ENCODE measurements at places on chromosomes 1 and 21.
A peak's percentile ranks its signal among the peaks of the same experiment; 100 is the strongest.

DNA sequence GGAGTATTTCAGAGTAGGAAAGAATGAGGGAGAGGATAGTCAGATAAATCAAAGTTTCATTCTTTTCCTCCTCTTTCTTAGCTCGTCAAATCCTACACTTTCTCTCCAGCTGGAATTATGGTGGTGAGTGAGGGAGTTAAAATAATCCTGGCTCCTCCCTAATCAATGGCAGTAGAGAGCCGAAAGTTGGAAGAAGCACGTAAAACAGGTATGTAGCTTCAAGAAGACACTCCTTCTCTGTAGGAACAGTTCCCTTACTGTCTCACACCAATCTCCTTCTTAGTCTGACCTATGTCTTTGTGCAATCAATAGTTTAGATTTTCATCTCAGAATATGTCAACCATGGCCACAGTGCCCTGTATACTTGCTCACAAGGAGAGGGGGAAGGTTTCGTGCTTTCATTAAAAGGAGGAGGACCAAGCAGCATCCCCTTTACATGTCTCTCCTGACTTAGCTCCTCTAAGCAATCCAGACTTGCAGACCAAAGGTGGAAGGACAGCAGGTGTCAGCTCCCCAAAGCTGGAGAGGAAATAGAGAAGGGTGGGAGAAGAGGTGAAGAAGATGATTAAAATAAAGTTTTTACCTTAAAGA is 878 bp downstream of the MINDY1 start:
- DNase-seq, result no peak

- no peak for DNase-seq
Observed at GRCh38 chr1:222995620-222996309, 147.3 kb downstream of the TLR5 start.

DNA sequence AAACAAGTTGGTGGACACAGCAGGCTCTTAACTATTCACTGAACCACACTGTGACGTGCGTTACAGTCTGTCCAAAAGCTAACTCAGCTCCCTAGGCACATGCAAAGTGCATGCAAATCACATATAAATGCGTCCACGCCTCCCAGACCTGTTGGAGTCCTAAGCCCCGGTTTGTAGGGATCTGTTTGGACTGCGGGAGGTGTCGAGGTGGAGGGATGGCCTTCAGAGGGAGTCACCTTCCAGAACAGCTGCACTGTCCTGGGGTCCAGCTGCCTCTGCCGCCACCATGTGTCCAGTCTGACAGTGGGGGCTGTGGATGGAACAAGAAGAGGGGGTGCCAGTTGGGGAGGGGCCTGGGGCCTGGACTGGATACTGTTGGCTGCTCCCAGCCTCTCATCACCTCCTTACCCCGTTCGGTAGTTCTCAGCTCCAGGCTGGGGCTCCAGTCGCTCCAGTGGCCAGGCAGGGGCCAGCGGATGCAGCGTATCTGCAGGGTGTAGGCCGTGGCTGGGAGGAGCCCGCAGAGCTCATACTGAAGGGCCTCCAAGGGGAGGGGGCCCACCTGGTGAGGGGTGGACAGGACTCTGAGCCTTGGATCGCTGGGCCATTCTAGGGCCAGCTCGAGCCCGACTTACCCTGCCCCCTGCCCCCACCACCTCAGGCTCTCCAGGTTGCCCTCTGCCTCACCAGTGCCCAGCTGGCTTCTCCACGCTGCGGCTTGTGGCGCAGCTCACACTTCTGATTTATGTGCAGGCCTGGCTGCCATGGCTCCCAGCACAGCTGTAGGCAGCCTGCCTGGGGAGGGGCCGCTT is 7.9 kb upstream of the MRPS15 start:
- DNase-seq, result no peak

DNA sequence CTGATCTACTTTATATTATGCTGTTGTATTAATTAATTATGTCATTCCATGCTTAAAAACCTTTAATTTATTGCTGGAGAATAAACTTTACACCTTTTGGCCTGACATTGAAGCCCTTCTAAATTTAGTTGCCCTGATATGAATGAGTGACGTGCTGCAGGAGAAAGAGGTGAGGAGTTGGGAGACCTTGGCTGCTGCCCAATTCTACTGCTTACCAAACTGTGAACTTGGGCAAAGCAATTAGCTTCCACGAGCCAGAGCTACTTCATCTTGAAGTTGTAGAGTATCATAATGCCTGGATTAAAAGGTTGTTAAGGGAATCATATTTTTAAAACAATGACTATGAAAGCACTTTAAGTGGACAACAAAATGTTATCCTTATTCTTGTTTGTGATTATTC is 126.8 kb upstream of the DEPDC1 start:
- no peak for DNase-seq

DNA sequence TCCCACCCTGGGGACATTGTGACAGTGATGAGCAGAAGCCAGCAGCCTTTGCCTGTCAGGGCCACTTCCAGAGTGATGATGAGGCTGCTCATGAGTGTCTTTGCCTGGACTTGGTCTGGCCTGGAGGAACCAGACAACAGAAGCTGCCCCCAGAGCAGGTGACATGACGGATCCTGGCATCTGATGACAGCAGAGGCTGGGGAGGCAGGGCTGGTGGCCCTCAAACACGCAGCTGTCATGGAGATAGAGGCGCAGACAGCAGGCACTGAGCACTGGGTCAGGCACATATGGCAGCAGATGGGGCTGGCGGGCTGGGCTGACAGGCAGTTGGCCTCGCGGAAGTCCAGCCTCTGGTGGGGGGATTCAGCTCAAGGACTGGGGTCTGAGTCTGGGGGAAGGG is 66.4 kb upstream of the STUM start:
- DNase-seq, result no peak

GRCh38 chr1:233240371-233240770 is 55.2 kb downstream of the PCNX2 start:
- no peak for DNase-seq

- no peak for DNase-seq
Observed at GRCh38 chr1:180201451-180202200, 28.4 kb upstream of the LHX4 start.

DNA sequence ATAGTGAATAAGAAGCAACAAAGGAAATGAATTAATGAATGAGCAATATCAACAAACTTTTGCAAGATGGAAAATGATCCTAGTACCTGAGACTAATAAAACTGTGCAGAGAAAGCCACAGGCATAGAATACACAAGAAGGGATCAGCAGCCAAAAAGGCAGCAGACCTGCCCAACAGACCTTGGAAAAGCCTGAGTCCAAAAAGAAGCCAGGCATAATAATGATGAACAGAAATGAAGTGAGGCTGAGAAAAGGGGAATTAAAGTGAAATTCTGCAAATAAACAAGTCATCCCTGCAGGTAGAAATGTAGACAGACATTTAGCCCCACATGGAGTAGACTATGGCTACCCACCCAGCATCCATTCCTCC is 10.3 kb upstream of the PHTF1 start:
- no peak for DNase-seq

- no peak for DNase-seq
Observed at GRCh38 chr1:20978413-20978812, 191.3 kb upstream of the HP1BP3 start.

DNA sequence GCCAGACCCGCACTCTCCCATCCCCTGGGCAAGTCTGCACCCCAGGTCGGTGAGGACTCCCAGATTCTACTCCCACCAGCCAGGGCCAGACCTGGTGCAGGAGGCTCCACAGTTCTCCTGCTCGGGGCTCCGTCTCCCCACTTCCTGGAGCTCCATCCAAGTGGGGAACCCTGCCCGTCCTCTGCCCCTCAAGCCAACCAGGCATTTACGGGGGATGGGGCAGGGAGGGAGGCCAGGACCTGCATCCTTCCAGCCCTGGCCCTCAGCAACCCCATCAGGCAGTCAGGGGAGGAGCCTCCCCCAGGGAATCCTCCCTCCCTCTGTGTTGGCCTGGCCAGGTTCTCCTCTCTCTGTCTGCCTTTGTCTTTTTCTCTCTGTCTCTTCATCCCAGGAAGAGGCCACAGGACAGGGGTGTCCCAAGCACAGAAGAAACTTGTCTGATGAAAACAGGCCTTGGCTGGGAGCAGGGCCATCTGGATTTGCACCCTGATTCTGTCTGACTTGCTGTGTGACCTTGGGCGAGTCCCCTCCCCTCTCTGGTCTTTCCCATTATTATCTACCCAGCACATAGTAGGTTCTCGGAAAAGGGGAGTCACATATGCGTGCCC is 18.5 kb upstream of the EPHA2 start:
- no peak for DNase-seq

GRCh38 chr1:6591222-6591621 is 11.4 kb downstream of the ZBTB48 start:
- no peak for DNase-seq

GRCh38 chr1:6499296-6499695 is 7.8 kb upstream of the PLEKHG5 start:
- DNase-seq, result no peak

GRCh38 chr1:119114786-119115185 is 25.7 kb downstream of the WARS2 start:
- DNase-seq, result no peak

- no peak for DNase-seq
Observed at GRCh38 chr1:186154651-186155050, 220.4 kb downstream of the TPR start.

DNA sequence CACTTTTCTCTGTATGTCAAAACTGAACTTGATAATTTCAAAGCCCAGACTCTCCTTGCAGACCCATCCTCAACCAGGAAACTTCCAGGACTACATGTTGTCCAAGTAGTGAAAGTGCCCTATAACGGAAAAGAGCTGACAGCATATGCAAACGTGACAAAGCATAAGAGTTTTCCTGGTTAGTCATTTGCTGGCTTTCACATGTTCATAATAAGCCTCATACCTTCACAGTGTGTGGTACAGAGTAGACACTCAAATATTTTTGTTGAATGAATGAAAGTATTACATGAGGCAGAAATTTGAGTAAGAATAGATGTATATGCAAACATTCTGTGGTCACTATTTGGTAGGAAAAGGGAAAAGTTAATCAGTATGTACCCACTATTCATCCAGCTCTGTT is 473.3 kb downstream of the MRPL39 start:
- DNase-seq, result no peak

GRCh38 chr21:34606621-34607020 is 8.3 kb downstream of the RCAN1 start:
- no peak for DNase-seq

- peak; percentile 8 for DNase-seq
Observed at GRCh38 chr1:19209439-19209989, 552 bp downstream of the UBR4 start.

GRCh38 chr1:76951153-76951552 is 83.9 kb downstream of the ST6GALNAC5 start:
- DNase-seq, result no peak

- no peak for DNase-seq
Observed at GRCh38 chr1:121558514-121558913, 373.7 kb downstream of the SRGAP2C start.

DNA sequence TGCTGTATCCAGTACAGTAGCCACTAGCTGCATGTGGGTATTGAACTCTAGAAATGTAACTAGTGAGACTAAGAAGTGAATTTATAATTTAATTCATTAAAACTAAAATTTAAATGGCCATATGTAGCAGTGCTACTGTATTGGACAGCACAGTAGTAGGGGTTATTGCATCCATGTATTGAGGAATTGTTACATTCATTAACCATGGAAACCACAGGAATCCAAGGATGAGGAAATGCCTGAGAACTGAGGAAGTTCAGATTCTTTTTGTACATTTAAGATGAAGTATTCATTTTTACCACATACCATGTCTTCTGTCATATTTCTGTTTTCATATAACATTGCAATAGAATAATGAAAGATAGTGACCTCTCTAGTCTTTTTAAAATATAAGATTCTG is 2.6 kb downstream of the MTF2 start:
- no peak for DNase-seq

DNA sequence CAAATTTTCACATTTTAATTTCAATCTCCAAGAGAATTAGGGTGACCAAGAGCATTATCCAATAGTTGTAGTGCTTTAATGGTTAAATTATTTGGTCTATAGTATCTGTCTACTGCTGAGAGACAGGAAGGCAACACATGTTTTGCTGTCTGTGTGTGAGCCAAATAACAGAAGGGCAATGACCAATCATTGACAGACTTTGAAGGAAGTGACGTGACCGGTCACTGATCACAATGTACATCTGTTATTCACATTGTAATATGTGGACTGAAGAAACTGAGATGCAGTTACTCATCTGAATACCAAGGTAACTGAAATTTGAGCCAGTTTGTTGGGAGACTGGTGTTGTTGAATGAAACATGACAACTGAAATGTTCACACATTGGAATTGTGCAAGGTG is 196.7 kb downstream of the LRRC40 start:
- DNase-seq, result no peak

GRCh38 chr1:241675983-241676382 is 23.9 kb downstream of the WDR64 start:
- no peak for DNase-seq

- no peak for DNase-seq
Observed at GRCh38 chr1:182260516-182260915, 131.1 kb downstream of the GLUL start.

DNA sequence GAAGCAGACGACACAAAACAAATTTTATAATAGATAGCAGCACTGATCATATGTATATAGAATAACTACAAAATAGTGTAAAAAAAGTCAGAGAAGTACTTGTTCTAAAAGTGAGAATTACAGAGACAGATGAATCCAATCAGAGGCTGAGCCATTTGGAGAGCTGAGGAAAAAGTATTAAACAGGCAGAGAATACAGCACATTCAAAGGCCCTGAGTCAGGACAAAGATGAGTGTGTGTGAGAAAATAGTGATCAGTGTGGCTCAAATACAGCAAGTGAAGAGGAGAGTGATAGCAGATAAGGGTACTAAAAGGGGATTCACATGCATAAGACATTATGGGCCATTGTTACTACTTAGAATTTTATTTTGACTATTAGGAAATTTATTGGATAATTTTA is 430.6 kb upstream of the BRINP3 start:
- DNase-seq, result no peak

- no peak for DNase-seq
Observed at GRCh38 chr21:17848228-17848627, 29.1 kb upstream of the C21orf91 start.

DNA sequence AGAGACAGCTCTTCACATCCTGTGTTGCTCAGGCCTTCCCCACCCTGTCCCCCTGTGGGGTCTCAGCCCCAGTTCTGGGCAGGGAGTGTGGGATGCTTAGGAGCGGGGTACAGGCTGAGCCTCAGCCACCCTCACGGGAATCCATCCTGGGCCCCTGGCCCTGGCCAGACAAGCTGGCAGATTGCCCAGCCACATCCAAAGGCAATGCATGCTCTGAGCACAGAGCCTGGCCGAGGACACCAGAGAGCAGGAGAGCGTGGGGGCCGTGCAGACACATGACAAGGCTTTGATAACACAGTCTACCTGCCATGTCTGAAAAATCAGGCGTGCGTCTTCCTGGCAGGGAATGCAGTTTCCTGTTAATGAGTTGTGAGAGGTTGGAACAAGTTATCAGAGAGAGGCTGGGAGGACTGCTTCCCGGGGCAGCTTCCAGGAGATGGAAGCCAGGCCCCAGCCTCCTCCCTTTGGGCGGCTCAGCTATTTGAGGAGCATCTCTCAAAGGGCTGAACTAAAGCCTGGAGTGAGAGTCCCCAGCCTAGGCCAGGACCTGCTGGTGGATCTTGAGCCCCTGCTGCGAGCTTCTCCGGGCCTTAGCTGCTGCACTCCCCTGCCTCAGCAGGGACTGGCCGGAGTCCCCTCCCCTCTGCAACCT is 72.2 kb upstream of the SELENON start:
- DNase-seq, result no peak
